ENCODE measurements at places on chromosomes 4 and X.
A peak's percentile ranks its signal among the peaks of the same experiment; 100 is the strongest.

DNA sequence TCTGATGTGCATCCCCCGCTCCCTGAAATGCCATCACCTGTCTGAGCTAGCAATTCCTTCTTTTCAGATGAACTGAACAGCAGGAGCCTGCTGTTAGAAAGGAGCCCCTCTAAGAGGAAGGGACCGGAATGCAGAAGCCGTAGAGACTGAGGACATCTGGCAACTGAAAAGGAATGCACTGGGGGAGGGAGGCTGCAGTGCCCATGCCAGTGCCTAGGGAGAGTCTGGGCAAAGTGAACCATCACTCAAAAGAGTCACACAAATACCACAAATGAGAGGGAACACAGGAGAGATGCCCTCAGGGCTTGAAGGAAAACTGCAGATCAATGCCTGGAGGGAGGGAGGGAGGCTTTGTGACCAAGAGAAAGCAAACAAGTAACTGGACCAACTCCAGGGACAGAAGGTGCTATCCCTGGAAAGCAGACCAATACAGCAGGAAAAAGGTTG, 93.9 kb upstream of the CBR4 start:
- no peak for DNase-seq

DNA sequence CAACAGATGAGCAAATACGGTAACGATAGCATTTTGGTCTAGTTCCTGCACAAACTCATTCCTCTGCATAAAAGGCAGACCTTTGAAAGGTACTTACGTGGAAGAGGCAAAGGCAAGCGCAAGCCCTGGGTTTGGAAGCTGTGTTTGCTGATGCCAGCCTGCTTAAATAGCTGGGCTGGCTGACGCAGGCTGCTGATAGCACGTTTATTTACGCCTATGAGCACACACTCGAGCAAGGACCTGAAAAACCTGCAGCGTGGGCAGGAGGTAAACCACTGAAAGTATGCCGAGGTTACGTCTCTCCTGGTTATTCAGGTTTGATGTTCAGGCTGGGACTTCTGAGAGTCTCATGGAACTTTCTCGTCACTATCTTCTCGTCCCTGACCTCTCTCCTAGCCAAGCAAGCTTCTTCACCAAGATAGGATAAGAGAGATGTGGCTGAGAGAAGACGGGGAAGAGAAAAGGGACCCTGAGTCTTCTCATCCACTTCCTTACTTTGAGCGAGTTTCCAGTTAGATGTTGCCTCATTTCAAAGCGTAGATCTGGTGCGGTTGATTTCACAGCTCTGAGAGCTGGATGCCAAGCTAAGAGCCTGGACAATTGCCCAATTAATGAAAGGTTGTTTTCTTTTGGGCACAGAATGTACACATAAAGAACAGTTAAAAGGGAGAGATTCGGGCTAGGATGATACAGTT, at the start of gene HOPX:
TSS of gene HOPX (minus strand) at position 139 of the 695 bp plus-strand sequence. CDS start 23,480 bp downstream, outside the sequence.
- DNase-seq: no peak

DNA sequence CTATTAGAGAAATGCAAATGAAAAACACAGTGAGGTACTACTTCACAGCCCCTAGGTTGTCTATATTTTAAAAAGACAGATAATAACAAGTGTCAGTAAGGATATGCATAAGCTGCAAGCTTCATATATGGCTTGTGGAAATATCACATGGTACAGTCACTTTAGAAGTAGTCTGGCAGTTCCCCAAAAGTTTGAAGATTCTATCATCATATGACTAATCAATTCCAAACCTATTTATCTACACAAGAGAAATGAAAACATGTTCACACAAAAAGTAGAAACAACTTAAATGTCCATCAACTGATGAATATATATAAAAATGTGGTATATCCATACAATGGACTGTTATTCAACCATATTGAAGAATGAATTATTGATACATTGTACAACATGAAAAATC, 185.8 kb upstream of the STK26 start:
- DNase-seq: no peak

DNA sequence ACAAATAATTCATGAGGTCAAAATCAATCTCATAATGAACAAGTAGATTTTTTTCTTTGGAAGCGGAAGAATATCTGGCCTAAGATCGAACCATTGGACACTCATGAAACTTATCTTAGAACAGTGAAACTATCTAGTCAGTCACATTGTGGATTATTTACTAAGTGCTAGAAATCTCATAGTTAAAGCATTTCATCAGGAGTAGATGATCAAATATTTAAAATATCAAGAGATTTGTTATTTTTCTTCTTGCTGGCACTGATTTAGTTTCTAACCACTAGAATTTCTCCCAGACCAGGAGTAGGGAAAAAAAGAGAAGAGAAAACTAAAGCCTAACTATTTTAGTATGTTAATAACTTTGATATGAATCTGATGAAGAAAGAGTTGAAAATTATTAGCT, 105.5 kb downstream of the SHROOM3 start:
- DNase-seq: no peak

DNA sequence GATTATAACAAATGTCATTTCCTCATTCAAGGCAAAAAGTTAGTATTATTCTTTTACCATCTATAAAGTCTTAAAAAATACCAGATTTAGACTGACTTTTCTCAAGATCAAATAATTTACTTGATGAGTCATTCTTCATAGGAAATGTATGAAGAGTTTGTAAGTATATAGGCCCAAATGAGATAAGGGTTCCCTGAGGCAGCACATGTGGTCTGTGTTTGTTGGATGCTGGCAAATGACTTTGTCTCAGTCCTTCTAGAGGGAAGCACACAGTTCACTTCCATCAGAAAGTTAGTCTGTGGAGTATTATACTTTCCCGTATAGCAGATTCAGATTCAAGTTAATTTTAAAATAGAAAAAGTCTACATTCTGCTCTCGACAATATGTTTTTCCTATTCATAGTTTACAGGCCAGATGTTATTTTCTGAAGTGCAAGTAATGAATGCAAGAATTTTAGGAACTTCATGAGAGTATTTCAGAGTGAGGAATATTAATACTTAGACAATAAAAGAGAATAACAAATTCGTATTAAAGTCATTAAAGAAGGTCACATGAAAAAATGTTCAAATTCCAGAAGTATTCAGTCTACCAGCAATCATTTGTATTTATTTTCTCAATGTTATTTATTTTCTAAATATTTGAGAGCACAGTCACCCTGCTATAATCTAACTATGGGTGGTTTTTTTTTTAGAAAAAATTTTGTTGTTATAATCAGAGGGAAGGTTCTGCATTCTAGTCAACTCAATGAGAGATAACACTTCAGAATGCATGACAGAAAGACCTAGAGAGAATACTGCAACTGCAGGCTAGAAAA, 601.8 kb upstream of the ZFP42 start:
- DNase-seq: no peak

DNA sequence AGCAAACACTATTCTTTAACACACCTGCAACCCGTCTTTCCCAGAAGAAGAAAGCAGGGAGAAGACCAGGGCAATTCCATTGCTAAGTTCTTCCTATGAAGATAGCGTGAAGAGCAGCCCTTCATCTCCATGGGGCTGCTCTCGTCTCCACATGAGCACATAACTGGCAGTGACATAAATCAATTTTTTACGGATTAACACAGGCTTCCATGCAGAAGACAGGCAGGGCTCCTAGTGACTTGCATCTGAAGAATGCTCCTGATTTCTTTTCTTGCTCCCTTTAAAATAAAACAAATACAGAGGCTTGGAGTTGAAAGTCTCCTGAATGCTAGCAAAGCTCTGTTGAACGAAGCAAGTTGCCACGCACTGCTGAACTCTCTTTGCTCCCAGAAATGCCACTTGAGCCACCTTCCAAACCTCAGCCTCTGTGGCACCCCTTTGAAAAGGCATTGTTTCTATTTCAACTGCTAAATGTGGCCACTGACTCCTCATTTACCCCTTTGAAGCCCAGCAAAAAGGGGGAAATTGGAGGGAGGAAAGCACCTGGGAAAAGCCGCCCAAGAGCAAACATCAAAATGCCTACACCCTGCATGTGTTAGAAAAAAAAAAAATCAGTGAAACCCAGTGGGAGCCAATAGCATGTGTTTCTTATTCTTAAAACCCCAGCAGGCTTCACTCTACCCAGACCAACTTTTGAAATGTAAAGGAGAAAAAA, 383.7 kb downstream of the IDS start:
- DNase-seq: no peak

DNA sequence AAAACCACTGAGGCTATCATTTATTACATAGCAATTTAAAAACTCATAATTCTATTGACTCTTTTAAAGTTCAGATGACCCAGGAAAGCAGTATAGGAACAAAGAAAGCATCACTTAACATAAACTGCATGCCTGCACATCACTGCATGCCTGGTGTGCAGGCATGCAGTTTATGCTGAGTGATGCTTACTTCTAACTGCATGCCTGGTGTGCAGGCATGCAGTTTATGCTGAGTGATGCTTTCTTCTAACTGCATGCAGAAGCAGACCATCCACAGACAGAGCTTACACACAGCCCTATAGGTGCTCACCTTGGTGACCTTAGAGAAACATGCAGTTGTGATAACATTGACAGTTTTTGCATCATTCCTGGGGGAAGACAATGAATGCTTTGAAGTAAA, 17.0 kb downstream of the SDAD1 start:
- DNase-seq: no peak

GRCh38 chrX:31036895-31037294, 34.9 kb downstream of the FTHL17 start:
- no peak for DNase-seq

DNA sequence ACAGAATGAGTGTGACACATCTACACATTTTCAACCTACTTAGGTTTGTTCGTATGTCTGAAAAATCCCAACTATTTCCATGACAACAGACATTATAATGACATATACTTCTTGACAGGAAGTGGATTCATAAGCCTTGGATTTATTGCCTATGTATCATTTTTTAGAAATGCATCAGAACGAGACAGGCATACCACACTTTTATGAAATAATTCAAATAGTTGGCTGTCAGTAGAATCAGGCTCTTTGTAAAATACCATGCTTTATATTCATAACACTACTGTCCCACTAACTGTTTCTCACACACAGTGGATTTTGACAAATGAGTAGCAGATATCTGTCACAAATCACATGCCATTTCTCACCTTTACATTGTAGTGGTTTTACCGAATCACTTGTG, 173.2 kb downstream of the BEND2 start:
- no peak for DNase-seq

DNA sequence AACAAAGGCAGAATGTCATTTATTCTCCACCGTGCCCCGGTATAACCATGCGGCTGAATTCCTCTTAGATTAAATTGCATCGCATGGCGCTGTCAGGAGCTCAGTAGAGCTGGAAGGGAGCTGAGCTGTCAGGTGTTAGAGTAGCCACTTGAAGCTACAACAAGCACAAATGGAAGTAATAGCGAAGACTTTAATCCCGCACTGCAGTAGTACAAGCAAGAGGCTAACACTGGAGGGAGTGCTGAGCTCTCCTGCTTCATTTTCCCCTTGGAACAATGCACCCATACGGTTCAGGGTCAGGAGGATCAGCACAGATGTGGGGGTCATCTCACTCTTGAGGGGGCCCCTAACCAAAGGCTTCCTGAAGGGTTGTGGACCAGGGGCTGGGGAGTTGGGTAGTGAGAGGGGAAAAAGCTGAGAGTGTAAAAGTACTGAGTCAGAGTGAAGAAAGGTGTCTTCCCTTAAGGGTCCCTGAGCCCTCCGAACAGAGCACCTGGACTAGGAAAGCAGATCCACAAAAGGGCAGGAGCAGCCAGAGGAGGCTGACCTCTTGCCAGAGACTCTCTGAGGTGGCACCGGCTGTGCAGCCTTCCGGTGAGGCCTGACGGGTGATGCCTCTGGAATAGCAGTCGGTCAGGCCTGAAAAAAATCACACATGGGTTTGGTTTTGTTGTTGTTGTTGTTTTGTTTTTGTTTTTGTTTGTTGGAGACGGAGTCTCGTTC, 36.0 kb upstream of the CBR4 start:
- DNase-seq: no peak

DNA sequence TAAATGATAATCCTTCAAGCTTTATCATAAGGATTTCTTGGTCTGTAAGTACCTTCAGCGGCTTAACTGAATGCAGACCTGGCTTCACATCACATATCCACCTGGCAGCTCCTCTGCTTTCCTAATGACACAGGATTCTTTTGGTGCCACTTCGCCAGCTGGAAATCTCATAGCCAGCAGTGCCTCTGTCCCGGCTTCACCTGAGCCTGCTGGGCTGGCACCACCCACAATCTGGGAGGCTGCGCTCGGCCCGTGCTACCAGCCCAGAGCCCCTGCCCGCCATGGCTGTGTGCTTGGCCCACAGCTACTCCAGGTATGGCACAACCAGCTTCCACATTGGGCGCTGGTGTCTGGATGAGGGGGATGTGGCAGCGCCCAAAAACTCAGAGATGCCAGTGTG, 37.4 kb downstream of the SPRY1 start:
- DNase-seq: no peak

DNA sequence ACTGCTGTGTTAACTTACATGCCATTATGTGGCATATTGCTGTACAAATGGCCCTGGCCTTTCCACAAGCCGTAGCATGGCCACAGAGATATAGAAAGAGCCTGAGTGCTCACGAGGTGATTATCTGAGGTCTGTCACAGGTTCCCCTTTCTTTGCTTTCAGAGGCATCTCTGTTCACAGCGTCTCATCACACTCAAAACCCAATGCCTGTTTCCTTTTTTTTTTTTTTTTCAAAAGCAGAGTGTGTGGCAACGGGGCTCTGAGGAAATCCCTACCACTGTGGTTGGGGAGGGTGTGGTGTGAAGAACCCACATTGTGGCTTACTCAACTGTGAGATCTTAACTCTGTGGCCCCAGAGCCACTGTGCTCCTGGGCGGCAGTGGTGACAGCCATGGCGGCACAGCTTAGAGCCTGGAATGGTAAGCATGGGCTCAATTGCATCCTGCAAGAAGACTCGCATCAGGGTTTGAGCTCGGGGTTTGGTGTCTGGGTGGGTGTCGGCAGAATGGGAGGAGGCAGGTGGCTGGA, 30.8 kb downstream of the RTL5 start:
- peak; percentile 38 for DNase-seq

DNA sequence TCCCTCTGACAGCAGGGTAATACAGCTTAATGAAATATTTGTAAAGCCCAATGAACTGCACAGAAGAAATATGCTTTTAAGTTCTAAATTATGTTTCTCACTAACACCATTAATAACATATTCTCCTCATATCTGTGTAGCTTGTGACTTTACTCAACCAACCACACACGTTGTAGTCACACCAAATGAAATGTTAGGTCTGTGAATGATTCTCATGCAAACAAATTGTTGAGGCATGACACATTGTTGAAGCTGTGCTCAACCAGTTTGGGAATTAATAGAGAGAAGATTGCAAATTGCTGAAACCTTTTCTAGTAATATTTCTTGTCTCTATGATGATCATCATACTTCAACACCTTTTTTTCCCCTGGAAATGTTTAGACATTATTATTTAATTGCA, 645.9 kb downstream of the PCDH7 start:
- DNase-seq: no peak

- DNase-seq: no peak
Observed at GRCh38 chrX:65745992-65746391, 78.5 kb downstream of the MSN start.

Data from stimulated activated CD8-positive, alpha-beta memory T cell treated with anti-CD3 and anti-CD28 coated beads, Interleukin-4, amount 100 ng/mL, for 1 hour (primary cell).